ENCODE measurements at places on chromosomes 7 and 10.

- no peak for DNase-seq
These were observed 127.9 kb upstream of the NRBF2 start for GRCh38 chr10:63005246-63005645.

- peak; percentile 36 for DNase-seq
These were observed 663 bp downstream of the HERPUD2 start for GRCh38 chr7:35694161-35694783.

DNA sequence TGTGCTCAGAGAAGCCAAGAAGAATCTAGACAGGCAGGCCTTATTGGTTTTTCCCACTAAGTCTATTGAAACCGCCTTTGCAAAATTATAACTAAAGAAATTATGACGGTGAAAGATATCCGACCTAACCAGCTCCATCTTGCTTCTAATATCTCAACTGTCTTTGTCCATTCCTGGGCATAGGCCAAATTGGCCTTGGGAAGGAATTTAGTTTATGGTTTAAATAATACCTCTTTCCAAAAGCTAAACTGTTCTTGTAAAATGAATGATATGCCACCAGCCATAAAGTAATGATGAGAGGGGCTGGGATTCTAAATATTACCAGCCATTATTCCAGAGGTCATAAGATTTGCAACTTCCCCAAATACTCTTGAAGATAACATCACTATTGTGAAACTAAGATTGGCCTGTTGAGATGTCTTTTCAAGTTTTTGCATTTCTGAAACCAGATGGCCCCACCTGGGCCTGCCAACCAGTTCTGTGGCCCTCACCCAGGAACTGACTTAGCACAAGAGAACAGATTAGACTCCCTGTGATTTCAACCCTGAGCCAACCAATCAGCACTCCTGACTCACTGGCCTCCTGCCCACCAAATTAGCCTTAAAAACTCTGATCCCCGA lies 41.2 kb upstream of the SLC35G1 start:
- DNase-seq: no peak

DNA sequence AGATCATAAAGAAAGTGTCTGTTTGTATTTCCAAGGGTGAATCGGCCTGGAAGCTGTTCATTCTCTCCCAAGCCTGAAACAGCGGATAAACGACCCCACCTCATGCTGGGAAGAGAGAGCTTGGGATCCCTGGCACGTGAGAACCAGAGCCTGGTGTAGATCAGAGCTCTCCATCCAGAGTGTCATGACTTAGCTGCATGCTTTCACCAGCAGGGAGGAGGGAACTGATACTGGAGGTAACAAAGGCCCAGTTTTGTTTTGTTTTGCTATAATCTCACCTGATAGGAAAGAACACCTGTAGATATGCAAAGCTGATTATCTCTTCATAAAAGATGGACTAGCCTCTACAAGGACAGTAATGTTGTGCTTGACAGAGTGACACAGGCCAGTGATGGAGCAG lies 236.6 kb downstream of the POM121L12 start:
- DNase-seq: no peak

DNA sequence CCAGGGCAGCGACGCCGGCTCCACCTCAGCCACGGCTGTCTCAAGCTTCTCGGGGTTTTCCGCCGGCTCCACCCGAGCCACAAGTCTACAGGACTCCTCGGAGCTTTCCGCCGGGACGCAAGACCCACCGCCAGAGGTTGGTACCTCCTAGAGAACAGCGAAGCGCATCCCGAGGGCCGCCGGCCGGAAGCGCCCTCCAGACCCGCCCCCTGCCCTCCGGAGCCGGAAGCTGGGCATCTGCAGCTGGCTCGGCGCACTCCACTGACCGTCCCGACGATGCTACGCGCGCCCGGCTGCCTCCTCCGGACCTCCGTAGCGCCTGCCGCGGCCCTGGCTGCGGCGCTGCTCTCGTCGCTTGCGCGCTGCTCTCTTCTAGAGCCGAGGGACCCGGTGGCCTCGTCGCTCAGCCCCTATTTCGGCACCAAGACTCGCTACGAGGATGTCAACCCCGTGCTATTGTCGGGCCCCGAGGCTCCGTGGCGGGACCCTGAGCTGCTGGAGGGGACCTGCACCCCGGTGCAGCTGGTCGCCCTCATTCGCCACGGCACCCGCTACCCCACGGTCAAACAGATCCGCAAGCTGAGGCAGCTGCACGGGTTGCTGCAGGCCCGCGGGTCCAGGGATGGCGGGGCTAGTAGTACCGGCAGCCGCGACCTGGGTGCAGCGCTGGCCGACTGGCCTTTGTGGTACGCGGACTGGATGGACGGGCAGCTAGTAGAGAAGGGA lies at the start of gene MINPP1:
MINPP1 (plus strand) TSS at position 254 of the 726 bp plus-strand sequence; CDS start at position 277, 23 bp downstream.
- peak; percentile 84 for DNase-seq

DNA sequence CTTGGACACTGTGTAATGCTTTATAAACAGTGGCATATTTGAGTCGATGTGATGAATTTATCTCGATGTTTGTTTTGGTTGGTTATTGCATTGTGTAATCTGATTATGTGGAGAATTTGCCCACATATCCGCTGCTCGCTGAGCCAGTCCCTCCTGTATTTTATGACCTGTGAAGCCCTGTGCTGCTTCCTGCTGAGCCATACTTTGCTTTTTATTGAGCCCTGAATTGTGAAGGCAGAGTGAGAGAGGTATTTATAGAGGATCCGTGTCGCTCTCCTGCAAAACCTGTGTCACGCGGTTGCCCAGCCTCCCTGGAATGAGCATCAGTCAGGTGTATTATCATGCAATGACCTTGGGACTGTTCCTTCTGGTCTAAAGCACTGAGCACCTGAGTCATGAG lies 253.7 kb downstream of the ARHGAP21 start:
- DNase-seq: peak; percentile 58

DNA sequence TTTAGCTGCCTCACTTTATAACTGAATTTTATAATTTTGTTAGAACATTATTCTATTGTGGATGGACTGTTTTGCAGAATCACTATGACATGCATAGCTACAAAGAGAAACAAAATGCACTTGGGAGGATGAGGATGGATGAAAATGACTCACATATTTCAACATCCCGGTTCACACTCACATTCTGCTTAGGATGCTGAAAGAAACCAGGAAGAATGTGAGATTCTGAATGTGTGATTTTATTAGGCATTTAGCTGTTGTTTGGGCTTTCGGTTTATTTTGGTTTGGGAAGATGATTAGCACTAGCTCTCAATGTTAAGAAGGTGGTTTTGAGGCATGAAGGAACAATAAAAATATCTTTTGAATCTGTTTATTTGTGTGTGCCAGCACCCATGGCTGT lies 235.5 kb downstream of the SEMA3E start:
- DNase-seq: no peak

GRCh38 chr10:59181668-59182067 lies 5.2 kb downstream of the PHYHIPL start:
- peak; percentile 40 for DNase-seq

DNA sequence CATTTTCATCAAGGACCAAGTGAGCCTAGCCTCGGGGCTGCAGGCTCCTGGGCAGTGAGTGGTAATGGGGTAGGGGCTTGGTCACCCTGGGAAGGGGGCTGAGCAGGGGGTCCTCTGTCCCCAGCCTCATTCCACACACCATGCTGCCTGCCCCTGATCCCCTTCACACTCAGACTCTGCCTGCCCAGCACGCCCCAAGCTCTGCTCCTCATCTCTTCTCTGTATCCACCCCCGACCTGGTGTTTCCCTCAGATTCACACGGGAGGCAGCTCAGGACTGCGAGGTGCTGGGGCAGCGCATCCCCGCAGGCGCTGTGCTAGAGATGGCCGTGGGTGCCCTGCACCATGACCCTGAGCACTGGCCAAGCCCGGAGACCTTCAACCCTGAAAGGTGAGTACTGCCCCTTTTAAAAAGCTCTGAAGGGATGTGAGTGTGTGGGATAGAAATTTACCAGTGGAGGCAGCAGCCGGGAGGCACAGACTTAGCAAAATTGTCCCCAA lies 47.2 kb downstream of the PARP12 start:
- DNase-seq: no peak

- DNase-seq: no peak
These were observed 36.5 kb downstream of the SH3PXD2A start for GRCh38 chr10:103818765-103819374.

DNA sequence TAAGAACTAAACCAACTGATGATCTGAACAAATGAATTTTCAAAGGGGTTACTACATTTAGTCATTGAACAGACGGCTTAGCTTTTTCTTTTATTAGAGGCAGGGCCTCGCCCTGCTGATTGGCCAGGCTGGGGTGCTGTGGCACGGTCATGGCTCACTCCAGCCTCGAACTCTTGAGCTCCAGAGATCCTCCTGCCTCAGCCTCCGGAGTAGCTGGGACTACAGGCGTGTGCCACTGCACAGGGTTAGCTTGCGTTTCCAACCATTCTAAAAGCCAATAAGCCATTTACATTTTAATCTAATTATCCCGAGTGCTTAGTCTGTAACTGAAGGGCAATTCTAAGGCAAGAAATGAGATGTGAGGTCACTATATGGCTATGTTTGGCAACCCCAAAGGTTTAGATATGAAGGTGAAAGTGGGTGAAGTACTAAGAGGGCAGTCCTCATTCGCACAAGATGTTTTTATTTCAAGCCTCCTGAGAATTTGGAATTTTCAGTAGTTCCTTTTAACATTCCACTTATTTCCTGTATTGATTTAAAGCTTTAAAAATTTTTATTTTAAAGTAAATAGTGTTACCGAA lies 1.6 kb upstream of the CDK13 start:
- DNase-seq: no peak

- DNase-seq: no peak
These were observed 314.9 kb upstream of the SP8 start for GRCh38 chr7:21101541-21101940.

- DNase-seq: no peak
These were observed 46.1 kb downstream of the PTPRN2 start for GRCh38 chr7:158541346-158542010.

DNA sequence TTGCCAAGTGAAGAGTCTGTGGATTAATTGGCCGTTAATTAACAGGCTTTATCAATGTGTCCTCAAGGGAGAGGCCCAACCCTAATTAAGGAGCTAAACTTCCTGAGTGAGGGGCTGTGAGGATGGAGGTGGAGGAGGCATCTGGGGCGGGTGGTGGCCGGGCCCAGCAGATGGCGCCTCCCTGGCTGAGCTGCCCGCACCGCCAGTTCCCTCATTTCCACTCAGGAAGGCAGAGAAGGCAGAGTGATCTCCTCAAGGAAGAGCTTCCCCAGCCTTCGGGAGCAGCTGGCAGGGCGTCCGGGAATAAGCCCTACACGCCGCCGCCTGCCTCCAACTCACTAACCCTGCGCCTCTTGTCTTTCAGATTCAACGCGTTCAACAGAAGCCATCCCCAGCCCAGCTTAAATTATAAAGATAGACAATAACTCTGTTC lies 112.2 kb downstream of the CYTH3 start:
- DNase-seq: peak; percentile 73

- DNase-seq: peak; percentile 10
These were observed 220.3 kb downstream of the PHTF2 start for GRCh38 chr7:78018641-78019446.

- peak; percentile 38 for DNase-seq
These were observed 138.7 kb downstream of the NRP1 start for GRCh38 chr10:33195608-33196376.

GRCh38 chr7:76397409-76398183 lies 11.9 kb downstream of the SSC4D start:
- DNase-seq: no peak

DNA sequence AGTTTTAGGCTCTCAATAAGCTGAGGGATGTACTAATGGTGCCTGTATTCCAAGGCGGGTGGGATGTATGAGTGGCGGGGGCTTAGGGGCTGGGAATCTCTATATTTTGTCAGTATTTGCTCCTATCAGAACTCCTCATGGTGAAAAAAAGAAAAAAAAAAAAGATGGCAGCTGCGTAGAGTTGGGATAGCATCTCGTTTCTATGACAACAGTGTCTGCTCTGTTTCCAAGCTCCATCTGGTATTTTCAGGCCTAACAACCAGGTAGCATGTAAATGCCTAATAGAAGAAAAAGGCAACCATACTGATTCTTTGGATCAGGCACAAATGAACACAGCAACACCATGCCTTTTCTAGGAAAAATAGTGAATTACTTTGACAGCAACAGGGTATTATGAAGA lies 11.7 kb upstream of the CCDC172 start:
- no peak for DNase-seq

DNA sequence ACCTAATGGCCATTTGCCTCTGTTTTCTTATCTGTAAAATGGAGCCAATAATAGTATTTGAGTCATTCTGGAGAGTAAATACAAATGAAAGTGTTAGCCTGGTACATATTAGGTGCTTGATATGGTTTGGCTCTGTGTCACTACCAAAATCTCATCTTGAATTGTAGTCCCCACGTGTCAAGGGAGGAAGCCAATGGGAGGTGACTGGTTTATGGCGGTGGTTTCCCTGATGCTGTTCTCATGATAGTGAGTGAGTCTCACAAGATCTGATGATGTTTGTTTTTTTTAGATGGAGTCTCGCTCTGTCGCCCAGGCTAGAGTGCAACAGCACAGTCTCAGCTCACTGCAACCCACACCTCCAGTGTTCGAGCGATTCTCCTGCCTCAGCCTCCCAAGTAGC lies 194.0 kb upstream of the SEMA3E start:
- DNase-seq: no peak

All from HuH-7 (cell line).